ENCODE measurements at places on chromosomes 11 and 22.

DNA sequence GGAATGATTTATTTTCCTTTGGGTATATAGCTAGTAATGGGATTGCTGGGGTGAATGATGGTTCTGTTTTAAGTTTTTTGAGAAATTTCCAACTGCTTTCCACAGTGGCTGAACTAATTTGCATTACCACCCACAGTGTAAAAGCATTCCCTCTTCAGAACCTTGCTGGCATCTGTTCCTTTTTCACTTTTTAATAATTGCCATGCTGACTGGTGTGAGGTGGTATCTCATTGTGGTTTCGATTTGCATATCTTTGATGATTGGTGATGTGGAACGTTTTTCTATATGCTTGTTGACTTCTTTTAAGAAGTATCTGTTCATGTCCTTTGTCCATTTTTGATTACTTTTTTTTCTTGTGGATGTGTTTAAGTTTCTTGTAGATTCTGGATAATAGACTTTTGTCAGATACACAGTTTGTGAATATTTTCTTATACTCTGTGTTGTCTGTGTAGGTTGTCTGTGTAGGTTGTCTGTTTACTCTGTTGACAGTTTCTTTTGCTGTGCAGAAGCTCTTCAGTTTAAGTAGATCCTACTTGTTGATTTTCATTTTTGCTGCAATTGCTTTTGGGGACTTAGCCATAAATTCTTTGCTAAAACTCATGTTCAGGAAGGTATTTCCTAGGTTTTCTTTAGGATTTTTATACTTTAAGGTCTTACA lies 291.8 kb upstream of the DDI1 start:
- DNase-seq, result no peak

DNA sequence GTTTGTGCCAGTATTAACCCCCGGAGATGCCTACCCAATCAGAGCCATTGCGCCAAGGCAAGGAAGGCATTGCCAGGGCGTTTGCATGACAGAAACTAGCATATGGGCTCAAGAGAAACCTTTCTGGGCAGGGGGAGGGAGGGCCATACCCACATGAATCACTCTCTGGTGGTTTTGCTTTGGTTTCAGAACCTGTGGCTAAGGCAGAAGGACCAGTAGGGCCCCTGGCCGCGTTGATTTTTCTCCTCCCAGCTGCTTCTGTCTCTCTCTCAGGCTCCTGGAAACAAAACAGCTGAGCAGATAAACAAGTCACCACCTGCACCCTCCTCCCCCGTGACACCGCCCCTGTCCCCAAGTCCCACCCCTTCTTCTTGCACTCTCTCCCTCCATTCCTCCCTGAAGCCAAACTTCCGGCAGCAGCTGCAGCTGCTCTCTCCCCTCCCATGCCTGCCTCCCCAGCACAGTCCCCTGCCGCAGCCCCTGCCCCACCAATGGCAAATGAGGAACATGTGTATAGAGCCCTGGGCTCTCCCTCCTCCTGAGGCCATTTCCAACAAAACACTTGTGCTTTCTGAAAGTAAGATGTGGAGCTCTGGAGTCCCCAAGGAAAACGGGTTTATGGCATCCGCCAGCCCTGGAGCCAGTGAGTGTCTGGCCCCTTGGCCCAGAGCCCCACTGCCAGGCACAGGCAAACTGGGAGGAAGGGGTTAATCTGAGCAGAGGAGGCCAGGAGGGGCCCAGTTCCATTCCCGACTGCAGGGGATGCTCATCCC lies 39.0 kb upstream of the ADA2 start:
- peak; percentile 42 for DNase-seq

- DNase-seq, result no peak
Measured at GRCh38 chr11:72570893-72571661, 103.1 kb downstream of the PDE2A start.

- no peak for DNase-seq
Measured at GRCh38 chr11:82937554-82937953, 36.0 kb downstream of the DDIAS start.

DNA sequence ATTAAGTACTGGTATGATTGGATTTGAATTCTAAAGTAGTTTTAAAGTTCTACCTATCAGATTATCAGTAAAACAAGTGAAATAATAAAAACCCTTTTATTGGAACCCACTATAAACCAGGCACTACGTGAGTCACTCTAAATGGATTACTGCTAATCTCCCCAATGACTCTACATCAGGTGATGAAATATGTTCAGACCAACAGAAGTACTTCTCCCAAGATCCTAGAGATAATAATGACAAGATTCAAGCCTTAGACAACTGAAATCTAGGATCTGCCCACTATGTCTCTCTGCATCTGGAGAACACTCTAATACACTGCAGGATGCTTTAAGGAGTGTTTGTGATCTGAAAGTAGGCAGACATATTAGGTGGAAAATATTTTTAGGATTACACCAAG lies 652.1 kb upstream of the CHORDC1 start:
- no peak for DNase-seq

- no peak for DNase-seq
Measured at GRCh38 chr11:46215208-46215931, 62.1 kb upstream of the CREB3L1 start.

DNA sequence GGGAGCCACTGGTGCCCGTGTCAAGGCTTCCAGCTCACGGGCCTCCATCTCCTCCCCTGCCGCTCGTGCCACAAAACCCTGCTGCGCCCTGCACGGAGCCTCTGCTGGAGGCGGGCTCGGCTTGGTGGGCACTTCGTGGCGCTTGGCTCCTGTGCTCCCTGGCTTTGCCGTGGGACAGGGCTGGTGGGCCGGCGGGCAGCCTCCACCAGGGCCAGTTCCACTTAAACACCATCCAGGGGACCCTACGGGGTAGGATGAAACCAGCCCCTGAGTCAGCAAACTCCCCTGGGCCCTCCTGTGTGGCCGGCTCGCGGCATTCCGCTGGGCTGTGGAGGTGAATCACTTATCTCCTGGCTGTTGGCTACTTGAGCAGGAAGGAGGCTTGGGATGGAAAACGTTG lies 1304.6 kb downstream of the BRD1 start:
- no peak for DNase-seq

DNA sequence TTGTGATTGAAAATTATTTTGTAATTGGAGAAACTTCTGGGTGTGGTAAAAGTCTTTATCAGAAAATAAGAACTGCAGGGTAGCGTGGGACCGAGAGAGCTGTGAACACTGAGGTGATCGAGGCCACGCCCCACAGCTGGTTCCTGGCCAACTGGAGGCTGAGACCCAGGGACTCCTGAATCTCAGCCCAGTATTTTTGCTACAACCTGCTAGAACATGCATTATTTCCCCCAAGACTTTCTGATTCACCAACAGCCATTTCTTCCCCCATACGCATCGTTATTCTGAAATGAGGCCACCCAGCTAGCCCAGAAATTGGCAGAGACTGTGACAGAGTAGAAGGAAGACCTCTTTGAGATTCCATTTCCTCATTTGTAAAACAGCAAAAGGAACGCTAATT lies 3.4 kb upstream of the FGF19 start:
- DNase-seq, result no peak

DNA sequence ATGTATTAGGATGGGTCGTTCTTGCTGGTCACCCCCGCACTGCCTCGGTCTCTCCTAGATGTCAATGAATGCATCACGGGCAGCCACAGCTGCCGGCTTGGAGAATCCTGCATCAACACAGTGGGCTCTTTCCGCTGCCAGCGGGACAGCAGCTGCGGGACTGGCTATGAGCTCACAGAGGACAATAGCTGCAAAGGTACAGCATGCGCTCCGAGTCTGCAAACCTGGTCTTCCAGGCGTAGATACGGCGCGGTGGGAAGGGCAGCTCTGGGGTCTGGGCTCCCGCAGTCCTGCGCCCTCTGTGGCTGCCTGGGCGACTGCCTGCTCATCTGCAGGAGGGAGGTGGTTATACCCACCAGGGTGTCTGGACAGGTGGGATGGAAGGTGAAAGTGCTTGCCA lies 31.0 kb downstream of the FBLN1 start:
- DNase-seq, result no peak

GRCh38 chr22:19040391-19040861 lies 81.8 kb downstream of the DGCR2 start:
- DNase-seq, result no peak

DNA sequence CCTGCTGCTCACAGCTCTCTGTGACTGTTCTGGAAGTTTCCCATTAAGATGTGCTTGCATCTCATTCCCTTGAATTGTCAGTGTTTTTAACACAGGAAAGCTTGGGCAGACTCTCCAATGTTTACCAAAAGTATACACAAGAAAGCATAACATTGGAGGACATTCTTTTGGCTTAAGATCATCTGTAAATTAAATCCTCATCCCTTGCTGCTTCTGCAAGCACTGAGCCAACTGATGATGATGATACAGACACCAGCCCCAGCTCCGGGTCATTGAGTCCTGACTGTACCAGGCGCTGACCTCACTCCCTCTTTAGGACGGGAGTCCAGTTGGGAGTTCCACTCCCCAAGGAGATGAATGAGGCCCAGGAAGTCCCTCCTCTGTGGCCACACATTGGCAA lies 23.8 kb downstream of the CD82 start:
- no peak for DNase-seq

DNA sequence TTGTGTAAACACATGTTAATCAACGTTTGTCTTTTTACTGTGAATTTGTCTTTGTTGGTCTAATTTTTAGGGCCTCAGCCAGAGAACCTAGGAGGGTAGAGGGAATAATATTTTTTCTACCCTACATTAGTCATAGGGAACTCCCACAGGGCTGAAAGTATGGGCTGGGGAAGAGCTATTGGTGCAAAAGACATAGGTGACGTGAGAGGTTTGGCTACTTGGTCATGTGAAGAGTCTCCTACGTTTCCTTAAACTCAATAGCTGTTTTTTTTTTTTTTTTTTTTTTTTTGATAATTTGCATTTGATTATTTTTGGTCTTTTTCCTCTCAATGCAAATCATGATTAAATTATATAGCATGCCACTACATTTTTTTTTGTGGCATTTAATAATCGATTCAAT lies 15.9 kb upstream of the MMP7 start:
- no peak for DNase-seq

GRCh38 chr22:10961043-10961860 lies 4566.7 kb upstream of the OR11H1 start:
- DNase-seq, result no peak

DNA sequence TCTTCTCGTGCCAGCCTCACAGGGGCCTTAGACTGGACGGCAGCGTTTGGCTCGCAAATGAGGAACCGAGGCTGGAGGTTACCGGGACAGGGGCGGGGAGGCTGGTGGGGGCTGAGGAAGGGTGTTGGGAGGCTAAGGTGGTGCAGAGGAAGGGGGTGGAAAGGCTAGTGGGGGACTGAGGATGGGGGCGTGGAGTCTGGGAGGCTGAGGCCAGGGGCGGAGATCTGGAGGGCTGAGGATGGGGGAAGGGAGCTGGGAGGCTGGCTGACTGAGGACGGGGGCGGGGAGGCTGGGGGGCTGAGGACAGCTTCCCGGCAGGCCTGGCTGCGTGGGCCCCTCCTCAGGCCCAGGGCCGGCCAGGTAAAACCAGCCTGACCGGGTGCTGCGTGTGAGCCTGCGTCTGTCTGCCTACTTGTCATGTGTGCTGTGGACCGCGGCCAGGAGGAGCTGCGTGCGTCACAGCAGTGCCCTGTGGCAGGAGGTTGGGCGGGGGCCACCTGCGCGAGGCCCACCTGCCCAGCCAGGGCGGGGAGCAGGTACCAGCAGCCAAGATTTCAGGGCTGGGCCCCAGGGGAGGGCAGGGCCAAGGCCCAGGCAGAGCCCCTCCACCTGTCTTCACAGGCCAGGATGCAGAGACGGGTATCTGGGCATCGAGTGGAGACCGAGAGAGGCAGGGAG lies 9.4 kb upstream of the PIM3 start:
- no peak for DNase-seq

DNA sequence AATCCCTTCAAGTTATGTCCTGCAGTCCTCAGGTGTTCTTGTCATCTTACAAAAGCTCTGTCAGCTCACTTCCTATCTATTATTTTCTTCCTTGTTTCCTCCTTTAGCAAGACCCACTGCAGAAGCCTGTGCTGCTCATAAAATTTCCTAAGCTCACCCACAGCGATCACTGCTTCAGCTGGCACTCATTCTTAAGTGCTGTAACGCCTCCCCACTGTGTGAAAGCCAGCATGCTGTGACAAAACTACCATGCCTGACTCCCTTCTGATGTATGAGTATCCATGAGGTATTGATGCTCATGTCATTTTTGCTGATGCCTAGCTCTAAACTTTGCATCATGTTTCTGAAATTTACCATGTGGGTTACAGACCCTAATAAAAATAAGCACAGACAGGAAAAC lies 41.5 kb upstream of the CNTN5 start:
- no peak for DNase-seq

DNA sequence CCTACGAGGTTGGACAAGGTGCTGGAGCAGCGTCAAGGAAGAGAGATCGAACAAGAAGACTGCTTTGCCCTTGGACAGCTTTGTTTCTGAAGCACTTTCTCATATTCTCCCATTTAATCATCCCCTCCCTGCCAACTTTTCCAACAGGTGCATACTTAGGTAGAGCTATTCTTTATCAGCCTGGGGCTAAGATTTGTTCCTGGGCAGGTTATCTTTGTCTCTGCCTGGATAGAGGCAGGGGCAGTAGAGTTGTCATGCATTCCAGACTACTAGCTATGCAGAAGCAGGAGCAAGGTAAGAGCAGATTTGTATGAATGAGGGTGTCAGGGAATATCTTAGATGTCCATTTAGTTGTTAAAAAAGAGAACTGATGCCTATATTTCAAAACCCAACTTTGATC lies 82.3 kb downstream of the PTPRJ start:
- no peak for DNase-seq

GRCh38 chr11:75554258-75555022 lies 7.6 kb upstream of the SERPINH1 start:
- DNase-seq, result no peak
